ENCODE measurements at places on chromosomes 2 and 18. TPM values are rescaled to one million over a fixed set of nuclear protein-coding genes. Genes with fewer than 3 reads are reported as not detected.
A peak's percentile ranks its signal among the peaks of the same experiment; 100 is the strongest.

DNA sequence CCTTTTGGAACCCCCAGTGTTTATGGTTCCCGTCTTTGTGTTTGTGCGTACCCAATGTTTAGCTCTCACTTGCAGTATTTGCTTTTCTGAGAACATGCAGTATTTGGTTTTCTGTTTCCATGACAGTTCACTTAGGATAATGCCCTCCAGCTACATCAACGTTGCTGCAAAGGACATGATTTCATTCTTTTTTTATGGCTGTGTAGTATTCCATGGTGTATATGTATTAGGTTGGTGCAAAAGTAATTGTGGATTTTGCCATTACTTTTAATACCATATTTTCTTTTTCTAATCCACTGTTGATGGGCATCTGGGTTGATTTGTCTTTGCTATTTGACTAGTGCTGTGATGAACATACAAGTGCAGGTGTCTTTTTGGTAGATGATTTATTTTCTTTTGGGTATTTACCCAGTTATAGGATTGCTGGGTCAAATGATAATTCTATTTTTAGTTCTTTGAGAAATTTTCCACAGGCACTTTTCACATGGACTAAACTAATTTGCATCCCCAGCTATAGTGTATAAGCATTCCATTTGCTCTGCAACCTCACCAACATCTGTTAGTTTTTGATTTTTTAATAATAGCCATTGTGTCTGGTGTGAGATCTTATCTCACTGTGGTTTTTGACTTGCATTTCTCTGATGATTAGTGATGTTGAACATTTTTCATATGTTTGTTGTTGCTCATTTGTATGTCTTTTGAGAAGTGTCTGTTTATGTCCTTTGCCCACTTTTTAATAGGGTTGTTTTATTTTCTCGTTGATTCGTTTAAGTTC is 63.6 kb downstream of the CERS6 start:
- DNase-seq, result no peak

DNA sequence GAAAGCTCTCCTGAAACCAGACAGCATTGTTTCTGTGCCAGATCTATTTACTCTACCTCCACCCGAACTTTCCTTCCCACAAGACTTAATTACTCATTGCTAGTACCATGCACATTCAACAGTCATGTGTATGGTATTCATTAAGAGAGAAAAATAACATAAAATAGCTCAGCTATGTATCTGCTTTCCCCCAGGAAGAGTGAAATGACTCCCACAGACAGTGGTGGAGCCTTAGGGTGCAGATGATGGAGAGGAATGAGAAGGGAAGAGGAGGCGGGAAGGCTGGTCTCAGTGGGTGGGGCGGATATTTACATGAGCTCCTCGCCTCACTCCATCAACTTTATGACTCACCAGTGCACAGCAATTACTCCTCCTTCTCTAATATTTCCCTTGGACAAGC is 724.5 kb downstream of the EPHA4 start:
- no peak for DNase-seq

GRCh38 chr2:58871469-58872142 is 630.5 kb upstream of the FANCL start:
- peak; percentile 1 for DNase-seq

Gene MC5R
- not detected for polyA plus RNA-seq

- no peak for DNase-seq
Observed at GRCh38 chr2:134250840-134251461, 2.9 kb upstream of the MGAT5 start.

GRCh38 chr2:18379870-18380269 is 180.6 kb downstream of the RDH14 start:
- no peak for DNase-seq

DNA sequence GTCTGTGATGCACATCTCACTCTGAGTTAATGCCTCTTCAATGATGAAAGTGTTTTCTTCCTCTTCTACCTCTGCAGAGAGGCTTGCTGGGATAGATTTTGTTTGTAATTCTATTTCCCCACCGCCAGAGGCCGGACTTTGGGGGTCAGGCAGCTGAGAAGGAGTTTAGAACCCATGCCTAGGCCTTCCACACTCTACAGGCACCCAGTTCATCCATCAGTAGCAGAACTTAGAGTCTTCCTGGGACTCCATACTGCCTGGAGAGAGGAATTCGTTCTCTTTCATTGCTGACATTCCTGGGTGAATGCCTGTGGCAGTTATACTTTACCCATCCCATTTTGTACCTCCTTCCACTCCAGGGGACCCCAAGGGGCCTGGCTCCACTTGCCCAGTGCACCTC is 9.1 kb downstream of the TPRKB start:
- DNase-seq, result no peak

Gene SCN9A
- polyA plus RNA-seq, result not detected

Gene CNRIP1
- polyA plus RNA-seq, result not detected

- no peak for DNase-seq
Observed at GRCh38 chr18:79525556-79526467, 130.1 kb downstream of the NFATC1 start.

- no peak for DNase-seq
Observed at GRCh38 chr2:144654523-144654922, 134.6 kb upstream of the ZEB2 start.

- peak; percentile 34 for DNase-seq
Observed at GRCh38 chr18:72672364-72673184, 128.4 kb upstream of the CBLN2 start.

Gene NFATC1
- polyA plus RNA-seq, result 18.6 TPM

DNA sequence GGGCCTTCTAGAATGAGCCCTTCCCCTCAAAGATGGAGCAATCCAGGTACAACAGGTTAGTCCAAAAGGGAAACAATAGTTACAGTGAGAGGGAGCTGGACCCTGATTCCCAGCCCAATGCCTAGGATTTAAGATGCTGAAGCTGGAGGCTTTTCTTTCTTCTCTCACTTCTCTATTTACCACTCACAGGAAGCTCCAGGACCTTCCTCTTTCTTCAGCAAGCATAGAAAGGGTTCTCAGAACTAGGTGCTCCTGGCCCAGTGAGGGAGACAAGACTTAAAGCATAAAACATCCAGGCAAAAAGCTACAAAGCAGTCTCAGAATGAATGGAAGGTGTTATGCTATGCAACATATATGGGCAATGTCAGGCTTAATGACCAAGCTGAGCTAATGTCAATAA is 279.0 kb downstream of the SRBD1 start:
- DNase-seq, result no peak

GRCh38 chr18:75745147-75745546 is 317.6 kb upstream of the SMIM21 start:
- no peak for DNase-seq

- DNase-seq, result no peak
Observed at GRCh38 chr2:99825630-99826029, 316.8 kb downstream of the AFF3 start.
